Daoy (cell line): ENCODE measurements at places on chromosomes 2 and 18.

DNA sequence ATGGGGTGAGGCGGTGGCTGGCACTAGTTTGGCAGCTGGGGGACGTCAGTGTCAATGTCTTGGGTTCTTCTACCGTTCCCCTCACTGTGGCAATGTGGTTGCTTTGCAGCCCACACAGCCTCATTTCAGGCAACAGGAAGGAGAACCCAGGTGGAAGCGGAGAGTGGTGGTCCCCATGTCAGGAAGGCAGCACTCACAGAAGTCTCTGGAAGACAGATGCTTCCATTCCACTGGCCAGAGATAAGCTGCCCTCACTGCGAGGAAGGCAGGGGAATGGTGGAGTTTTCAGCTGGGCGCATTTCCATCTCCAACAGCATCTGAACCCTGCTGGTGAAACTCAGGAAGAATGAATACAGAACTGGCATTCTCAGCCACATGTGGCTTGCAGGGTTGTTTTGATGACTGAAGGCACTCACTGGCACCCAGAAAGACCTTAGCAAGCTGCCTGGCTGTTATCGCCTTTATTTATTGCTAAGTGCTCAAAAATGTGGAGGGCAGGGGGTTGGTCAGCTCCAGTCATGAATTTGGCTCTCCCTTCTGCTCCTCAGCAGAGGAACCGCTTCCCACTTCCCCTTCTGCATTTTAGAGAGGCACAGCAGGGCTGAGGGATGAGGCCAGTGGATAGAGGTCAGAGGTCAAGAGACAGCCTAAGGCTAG lies 19.4 kb downstream of the KCNIP3 start:
- DNase-seq = peak; percentile 88

DNA sequence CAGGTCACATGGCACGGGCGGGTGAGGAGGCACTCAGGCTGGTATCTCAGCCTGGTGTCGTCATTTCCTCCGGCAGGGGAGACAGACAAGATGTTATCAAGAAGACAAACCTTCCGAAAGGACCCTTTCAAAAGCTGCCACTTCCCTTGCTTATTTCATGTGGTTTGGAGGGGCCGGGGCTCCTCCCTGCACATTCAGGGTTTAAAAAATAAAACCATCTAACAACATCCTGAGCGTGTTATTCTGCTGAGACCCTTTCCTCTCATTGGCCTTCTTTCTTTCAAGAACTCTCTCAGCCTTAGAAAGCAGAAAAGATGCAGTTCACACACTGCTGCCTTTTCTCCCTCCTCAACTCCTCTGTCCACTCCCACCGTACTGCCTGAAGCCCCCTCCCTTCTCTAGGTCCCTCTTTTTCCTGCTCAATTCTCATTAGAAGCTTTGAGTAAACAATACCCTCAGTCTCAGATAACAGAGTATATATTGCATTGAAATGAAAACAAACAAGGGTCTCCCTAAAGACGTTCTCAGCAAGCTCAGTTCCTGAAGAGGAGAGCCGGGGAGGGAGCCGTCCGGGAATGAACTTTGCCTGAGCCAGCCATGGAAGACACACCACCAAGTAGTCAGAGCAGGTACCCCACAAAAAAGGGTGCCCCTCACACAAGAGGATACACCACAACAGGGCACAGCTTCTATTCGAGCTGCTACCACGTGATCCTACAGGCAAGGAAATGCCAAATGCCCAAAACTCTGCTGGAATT lies 9.7 kb downstream of the SMAD7 start:
- peak; percentile 65 for DNase-seq

- no peak for DNase-seq
Observed at GRCh38 chr2:149084924-149085795, 46.7 kb downstream of the LYPD6B start.

DNA sequence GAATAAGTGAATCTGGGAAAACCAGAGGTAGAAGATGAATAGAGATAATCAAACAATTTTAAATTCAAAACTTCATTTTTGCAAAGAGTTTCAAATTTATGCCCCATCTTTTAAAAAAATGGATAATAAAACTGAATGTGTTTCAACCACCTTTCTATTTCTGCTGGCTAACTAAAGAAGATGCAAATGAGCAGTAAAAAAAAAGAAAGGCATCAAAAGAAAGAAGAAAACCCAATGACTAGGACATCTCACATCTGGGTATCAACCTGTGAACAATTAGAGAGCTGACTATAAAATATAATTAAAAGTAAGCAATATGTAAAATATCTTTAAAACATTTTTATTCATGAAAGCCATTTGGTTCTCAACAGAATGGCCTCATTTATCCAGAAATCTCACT lies 2.5 kb downstream of the PGAP1 start:
- DNase-seq = no peak

DNA sequence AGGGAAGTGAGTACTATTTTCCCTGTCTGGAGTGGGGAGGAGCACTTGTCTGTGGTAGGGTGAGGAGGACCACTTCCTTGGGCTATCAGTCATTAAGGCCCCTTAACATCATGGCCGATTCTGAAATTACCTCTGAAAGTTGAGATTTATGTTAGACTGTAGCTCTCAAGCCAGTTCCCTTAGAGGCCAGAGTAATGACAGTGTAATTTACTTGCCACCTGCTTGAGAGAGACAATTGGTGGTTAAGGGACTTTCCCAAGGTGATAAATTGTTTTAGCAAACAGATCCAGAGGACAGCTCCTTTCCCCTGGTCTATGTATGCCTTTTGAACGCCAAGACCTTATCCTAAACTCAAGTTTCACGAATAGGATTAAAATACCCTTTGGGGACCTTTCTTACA lies 56.1 kb downstream of the NEDD4L start:
- no peak for DNase-seq

DNA sequence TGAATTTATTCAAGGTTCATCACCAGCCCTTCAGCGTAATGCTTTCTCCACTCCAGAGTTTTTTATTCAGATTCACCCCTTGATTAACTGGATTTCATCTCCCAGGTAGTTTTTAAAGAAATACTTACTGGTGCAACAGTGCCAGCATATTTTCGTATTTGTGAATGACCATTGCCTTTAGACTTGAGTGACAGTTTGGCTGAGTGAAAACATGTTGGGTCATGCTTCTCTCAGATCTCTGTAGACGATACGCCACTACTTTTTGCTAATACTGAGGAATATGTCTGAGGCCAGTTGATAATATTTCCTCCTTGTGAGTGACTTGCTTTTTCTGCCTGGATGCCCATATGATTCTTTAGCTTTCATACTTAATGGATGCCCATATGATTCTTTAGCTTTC lies 51.5 kb downstream of the CYP26B1 start:
- DNase-seq = no peak

DNA sequence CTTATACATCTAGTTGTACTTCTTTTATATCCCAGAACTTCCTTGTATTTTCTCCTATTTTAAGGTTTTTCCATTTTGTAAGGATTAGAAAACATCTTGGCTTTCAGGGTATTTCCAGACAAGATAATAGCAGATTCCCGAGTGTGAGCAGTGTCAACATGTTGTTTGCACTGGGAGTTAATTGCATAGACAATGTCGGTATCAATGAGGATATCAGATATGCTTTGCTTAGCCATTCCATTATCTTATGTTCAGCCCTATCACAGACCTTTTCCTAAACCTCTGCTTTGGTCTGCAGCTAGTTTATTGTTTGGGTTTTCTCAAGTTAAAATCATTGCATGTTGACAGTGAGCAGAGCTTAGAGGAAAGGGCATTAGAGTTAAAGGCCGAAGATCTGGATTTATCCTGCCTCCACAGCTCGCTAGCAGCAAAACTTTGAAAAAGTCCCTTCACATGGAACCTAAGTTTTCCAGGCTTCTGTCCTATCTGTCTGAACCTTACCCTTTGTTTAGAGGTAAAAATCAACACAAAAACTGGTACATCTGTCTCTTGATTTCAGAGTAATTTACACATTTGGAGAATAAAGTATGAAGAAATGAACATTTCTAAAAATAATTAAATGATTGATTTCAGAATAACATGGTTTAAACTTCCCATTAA lies 355.4 kb downstream of the KIAA1328 start:
- no peak for DNase-seq

GRCh38 chr18:10787293-10787901 lies 261.6 kb downstream of the NAPG start:
- peak; percentile 78 for DNase-seq

- no peak for DNase-seq
Observed at GRCh38 chr2:177252808-177253531, 11.6 kb downstream of the NFE2L2 start.

- peak; percentile 77 for DNase-seq
Observed at GRCh38 chr18:75544496-75544895, 117.0 kb upstream of the SMIM21 start.

GRCh38 chr18:37559194-37559593 lies 6.4 kb downstream of the CELF4 start:
- DNase-seq = no peak

DNA sequence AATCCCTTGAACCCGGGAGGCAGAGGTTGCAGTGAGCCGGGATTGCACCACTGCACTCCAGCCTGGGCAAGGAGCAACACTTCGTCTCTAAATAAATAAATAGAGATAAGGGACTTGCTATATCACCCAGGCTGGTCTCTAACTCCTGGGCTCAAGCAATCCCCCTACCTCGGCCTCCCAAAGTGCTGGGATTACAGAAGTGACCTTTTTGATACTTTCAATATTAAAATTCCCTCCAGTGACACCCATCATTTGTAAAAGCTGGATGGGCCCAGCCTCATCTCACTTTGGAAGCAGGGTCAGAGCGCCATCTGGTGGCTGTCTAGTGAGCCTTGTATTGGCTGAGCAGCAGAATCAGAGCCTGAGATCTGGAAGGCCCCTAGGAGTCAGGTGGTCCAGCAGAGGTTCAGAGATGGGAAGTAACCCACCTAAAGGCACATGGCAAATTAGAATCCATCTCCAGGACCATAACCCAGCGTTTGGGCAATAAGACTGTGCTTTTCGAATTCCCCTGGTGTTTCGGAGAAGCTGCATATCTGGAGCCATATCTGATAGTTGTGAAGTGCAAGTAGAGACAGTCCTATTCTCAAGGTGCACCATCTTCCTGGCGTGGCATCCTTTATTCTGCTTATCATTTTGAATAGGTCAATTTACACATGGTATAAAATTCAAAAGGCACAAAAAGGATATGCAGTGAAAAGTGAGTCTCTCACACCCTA lies 18.3 kb upstream of the SLC35F6 start:
- DNase-seq = peak; percentile 83

- DNase-seq = no peak
Observed at GRCh38 chr2:201419057-201419635, 32.1 kb downstream of the TRAK2 start.

GRCh38 chr2:32632089-32632488 lies 4.2 kb downstream of the TTC27 start:
- peak; percentile 83 for DNase-seq

DNA sequence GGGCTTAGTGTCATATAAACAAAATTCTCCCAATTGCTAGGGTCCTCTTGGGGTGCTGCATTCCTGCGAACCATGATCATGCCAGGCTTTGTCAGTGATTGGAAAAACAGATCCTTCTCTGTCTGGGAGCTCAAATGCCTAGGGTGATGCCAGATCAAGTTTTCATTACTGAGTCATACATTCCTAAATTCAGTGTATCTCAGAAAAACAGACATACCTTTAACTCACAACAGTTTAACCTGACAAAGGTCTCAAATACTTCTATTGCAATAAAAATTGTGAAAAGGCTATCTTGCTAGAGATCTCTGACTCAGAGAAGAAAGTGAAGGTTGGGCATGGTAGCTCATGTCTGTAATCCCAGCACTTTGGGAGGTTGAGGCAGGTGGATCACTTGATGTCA lies 86.9 kb downstream of the SH3YL1 start:
- DNase-seq = peak; percentile 39

- no peak for DNase-seq
Observed at GRCh38 chr18:68402784-68403183, 312.1 kb downstream of the TMX3 start.

DNA sequence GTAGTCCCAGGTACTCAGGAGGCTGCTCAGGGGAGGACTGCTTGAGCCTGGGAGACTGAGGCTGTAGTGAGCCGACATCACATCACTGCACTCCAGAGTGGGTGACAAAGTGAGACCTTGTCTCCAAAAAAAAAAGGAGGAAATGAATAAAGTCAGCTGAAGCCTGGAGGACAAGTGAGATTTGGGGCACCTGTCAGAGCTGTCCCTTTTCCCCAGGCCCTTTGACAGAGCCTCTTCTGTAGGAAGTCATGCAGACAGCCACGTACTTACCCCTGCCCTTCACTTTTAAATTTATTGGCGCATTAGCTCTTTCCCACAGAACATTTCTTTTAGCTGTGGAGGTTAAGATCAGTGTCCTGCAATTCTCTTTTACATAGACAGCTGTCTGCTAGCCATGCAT lies 151.0 kb upstream of the DNMT3A start:
- DNase-seq = no peak

DNA sequence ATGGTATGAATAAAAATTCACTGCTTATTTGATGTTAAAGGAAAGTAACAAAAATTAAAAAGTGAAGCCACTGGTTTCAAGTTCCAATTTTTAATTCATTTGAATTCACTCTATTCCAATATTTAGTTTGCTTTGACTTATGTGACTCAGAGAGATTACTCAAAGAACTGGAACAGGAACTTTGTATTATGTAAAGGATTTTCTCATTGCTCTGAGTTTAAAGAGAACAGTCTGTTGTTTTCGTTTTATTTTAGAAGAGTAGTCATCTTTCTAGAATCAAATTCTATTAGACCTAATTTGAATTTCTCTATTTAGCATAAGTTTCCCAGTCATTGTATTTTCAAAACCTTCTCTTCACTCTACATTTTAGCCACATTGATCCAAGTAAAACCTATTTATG lies 300.1 kb upstream of the SLC8A1 start:
- DNase-seq = no peak

GRCh38 chr2:196160101-196160500 lies 11.3 kb downstream of the STK17B start:
- DNase-seq = peak; percentile 86

GRCh38 chr18:50986360-50987087 lies 18.7 kb downstream of the ELAC1 start:
- no peak for DNase-seq

DNA sequence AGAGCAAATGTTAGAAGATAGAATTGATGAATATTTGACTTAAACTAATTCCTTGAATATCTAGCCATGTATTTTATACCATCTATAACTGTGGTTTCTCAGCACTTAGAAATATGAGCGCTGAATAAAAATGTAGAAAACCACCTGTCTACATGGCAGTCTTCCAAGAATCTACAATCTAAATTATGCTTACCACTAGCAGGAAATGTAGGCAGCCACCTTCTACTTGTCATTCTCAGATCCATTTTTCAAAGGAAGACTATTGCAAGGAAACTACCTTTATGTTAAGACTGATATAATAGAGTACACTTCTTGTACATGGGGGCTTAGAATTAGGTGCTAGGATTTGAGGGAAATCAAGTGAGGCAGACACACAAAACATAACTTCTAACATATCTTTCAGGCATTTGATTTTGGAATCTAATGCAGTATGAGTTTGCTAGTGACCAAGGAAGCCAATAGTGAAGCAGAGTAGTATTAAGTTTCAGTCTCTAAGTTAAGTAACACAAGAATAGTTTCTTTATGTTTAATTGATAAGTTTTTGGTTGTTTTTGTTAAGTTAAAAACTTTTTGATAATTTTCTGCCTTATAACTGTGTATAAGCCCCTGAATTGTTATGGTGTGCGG lies 175.9 kb upstream of the ITGA4 start:
- DNase-seq = no peak
